ENCODE measurements at places on chromosomes 5 and 9.

- no peak for DNase-seq
Measured at GRCh38 chr5:180365829-180366228, 12.7 kb upstream of the GFPT2 start.

DNA sequence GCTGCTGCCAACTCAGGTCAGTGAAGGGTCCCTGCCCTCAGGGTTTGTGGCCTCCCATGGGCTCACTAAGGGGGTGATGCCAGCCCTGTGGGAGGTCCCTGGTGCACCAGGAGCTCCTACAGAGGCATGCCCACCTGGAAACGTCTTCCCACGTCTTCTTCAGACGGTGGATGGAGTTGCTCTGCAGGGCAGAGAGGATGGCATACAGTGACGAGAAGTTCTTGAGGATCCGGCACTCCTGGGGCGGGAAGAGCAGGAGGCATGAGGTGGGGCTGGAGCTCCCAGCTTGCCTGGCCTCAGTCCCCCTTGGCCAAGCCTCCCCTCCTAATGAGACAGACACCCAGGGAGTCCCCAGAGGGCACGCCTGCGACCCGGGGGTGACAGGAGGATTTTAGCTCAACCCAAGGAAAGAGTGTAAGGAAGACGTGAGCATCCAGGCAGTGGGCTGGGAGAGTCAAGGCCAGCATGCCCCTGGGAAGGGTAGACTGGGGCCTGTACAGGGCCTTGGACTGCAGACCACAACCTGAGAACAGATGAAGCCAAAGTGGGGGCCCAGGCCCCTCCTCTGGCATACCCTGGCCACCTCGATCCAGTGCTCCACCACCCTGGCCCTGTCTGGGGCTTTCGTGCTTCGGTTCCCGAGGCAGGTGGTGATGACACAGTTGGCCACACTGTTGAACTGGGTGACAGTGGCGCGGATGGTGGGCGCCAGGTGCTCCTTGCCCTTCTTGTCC lies 14.4 kb downstream of the RALGDS start:
- no peak for DNase-seq

DNA sequence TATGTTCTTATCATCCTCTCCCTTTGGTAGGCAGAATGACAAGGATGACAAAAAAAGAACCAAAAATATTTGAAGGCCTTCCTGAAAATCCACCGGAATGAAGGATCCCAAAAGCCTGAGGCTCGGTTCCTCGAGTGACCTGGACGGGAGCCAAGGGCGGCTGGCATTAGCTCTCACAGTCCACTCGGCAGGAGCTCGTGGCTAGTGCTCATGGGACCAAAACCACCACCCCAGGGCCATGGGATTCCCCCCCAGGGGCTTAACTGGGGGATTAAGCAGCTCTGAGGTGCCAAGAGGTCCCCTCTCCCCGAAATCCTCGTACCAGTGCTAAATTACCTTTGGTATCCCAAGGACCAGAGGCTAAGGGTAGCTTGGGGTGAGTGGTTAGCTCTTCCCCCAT lies 586 bp upstream of the PDZD2 start:
- DNase-seq, result no peak

DNA sequence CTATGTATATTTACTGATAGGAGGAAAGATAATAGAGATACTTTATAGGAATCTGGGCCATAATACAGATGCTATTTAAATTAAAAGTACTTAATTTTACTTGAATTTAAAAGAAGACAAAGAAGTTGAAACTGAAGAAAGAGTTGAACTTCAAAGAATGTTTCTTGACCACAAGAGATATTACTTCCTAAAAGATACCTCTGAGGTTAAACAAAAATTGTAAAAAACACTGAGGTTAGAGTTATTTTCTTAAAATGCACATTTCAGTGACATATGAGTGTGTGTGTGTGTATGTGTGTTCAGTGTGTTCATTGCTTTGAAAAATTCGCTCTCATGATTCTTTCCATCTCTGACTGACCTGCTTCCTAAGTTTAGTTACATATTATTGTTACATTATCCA lies 3.5 kb upstream of the SEPTIN8 start:
- no peak for DNase-seq

DNA sequence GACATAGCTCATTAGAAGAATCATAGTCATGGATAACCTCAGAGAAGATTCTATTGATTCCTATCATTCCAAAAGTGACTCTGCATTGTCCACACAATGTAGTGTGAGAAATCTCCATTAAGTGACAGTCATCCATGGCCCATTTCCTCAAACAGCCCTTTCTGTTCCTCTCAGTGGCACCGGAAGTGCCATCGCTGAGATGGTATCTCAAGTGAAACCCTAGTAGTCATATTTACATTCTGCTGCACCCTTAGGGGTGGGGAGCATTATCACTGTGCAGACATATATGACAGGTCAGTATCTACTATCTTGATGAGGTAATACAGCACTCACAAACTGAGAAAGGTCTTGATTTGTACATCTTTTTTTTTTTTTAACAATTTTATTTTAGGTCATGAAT lies 55.4 kb upstream of the MIER3 start:
- DNase-seq, result no peak

- peak; percentile 45 for DNase-seq
Measured at GRCh38 chr9:38160613-38161215, 91.7 kb upstream of the SHB start.

DNA sequence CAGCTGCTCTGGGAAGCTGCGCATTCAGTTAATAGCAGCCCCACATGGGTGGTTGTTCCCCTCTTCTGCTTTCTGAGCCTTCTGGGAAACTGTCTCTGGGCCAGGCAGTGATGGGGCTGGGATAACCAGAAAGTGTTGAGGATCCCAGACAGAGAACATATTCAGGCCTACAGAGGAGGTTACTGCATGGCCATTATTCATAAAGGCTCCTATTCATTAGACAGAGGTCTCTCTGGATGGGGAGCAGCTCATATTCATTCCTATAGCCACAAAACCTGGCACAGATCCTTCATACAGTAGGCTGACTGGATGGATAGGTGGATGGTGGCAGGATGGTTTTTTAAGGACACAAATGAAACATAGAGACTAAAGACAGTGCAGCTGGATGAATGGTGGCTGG lies 76.3 kb downstream of the HSPA4 start:
- no peak for DNase-seq

DNA sequence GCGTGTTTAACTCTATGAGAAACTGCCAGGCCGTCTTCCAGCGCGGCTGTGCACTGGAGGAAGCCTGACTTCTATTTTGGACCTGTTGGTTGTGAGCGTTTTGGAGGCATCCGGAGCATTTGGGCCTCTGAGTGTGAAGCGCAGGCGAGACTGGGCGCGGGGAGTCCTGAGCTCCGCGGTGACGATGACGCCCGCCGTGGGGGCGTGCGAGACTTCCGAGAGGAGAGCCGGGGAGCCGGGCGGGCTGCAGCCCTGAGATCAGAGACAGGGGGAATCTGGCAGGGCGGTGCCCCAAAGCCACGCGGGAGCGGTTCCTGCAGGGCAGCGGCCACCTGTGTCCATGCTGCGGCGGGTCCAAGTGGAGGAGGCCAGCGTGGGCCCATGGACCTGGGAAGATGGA lies 47.4 kb downstream of the NTNG2 start:
- DNase-seq, result no peak

GRCh38 chr9:5718296-5719032 lies 89.6 kb downstream of the RIC1 start:
- no peak for DNase-seq

DNA sequence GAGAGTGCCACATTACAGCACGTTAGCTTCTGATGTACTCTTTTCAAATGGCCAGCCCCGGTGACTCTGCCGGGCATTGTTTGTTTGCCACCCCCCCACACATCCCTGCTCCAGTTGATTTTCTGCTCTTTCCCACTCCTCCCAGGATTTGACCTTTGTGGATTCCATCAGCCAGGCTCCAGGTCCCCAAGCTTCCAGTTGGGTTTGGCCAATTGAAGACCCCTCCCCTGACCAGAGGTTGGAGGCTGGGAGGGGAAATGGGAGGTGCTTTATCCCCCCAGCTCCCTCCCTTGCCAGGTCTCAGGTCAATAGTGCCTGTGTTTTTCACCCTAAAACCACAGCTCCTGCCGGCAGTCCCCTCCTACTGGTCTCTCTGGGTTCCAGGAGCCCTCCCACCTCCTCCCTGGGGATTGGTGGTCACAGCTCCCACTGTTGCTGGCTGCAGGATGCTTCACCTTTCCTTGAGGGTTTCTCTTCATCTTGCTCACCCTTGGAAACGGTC lies 34.9 kb downstream of the IRF1 start:
- DNase-seq, result no peak

DNA sequence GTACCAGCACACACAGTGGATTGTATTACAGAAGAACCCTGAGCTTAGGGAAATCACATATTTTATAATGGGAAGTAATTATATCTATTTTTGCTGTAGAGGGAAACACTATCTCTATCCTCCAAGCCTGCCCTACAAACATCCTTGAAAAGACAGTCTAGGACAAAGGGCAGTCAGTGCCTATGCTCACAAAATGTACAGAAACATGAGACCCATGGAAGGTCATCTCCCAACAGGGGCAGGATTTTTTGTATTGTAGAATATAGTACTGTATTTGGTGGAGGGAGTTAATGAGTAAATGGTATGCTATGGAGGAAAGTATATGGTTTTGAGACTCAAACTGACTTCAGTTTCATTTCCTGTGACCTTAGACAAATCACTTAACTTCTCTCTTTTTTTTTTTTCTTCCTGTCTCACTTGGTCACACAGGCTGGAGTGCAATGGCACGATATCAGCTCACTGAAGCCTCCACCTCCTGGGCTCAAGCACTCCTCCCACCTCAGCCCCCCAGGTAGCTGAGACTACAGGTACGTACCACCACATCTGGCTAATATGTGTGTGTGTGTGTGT lies 5.8 kb upstream of the RAB14 start:
- DNase-seq, result no peak

DNA sequence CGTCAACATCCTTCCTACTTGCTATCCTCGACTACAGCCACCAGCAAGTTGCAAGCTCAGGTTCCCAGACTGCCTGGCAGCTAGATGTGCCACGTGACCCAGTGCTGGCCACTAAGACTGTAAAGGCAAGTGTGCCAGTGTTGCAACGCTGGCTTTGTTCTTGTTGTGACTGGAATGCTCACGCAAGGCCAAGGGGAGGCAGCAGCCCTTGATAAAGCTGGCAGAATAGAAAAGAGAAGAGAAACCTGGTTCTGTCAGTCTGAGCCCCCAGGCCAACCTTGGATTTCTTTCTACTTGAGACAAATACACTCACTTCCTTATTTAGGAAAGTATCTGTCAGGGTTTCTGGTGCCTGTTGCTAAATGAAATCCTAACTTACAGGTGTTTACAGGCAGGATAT lies 113.0 kb downstream of the KLHL3 start:
- no peak for DNase-seq

All from effector CD4-positive, alpha-beta T cell (primary cell).